GM04503 (cell line): ENCODE measurements at places on chromosomes 1 and 21.

- DNase-seq = no peak
Observed at GRCh38 chr1:223378754-223379153, 14.5 kb upstream of the CCDC185 start.

DNA sequence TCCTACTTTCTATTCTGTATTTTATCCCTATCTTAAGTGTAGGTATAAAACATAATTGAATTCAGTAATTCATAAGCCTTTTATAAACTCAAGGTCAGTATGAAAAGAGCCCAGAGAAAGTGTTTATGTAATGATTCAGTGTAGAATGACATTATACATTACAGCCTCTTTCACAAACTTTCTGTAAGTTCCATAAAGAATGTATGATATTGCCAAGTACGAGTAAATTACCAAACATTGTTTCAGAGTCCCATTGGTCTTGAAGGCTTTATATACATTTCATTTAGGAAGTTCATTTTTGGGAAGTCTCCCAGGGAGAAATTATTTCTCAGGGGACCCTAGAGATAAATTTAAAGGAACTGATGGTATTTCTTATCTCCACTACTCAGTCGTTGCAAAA is 37.8 kb upstream of the VAMP3 start:
- no peak for DNase-seq

- DNase-seq = no peak
Observed at GRCh38 chr21:40422896-40423635, 423.9 kb downstream of the DSCAM start.

- no peak for DNase-seq
Observed at GRCh38 chr21:38954588-38955004, 148.9 kb downstream of the ETS2 start.

GRCh38 chr1:173097001-173097400 is 46.3 kb upstream of the TNFSF18 start:
- no peak for DNase-seq
